ENCODE measurements at places on chromosomes 4 and X.

GRCh38 chr4:147724468-147725201 is 7.3 kb upstream of the ARHGAP10 start:
- no peak for DNase-seq

GRCh38 chr4:6275898-6276806 is 6.5 kb downstream of the WFS1 start:
- DNase-seq, result no peak

- no peak for DNase-seq
These were observed 162.0 kb downstream of the RNF150 start for GRCh38 chr4:140971077-140971792.

DNA sequence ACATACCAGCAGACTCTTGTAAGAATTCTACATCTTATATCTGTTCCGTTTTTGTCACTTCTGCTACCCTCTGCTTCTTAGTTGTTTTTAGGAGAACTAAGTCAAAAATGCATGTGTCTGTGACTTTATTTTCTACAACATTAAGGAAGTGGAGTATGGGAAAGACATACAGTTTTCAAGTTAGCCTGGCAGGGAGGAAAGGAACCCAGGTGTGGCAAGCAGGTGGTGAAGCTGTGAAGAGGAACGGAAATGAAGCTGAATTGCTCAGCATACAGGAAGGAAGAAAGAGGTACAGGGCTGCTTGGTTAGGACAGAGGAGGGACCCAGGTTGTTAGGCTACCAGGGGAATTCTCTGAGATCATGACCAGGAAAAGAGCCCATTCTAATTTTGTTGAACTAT is 9.4 kb downstream of the GPRIN3 start:
- DNase-seq, result peak; percentile 75

DNA sequence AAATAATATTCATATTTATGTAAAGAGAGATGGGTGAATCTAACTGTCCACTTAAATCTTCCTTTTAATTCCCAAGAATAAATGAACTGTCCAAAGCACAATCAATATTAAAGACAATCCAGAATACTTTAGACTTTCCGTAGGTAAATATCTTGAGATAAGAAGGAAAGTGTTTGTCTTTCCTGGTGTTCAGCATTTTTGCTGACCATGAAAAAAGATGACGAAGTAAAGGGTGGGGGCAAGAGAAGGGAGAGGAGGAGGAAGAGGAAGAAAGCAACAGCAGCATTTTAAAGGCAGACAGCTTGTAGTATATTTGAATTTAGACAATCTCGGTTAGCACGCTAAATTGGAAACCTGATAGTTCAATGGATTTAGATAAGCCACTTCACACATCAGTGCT is 498.2 kb downstream of the KCNIP4 start:
- DNase-seq, result no peak

GRCh38 chr4:55183926-55184599 is 58.7 kb upstream of the KDR start:
- DNase-seq, result no peak

GRCh38 chrX:69618803-69619202 is 2.9 kb downstream of the EDA start:
- peak; percentile 24 for DNase-seq

DNA sequence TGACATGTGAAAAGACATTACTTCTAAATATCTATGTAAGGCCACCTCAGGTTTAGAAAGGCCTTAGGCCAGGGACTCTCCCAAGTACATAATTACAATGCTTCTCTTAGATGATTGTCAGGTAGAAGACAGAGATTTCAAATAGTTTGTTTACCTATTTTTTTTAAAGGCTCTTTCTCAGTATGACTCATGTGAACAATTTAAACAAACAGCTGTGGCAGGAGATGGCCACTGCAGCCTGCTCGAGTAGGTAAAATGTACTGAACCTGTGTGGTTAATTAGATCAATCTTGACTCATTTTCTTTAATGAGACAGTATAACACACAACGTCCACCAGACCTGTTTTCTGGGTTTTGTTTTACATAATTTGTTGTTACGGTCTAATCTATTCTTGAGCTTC is 50.2 kb downstream of the LEF1 start:
- peak; percentile 50 for DNase-seq

GRCh38 chr4:151808120-151808529 is 47.3 kb upstream of the GATB start:
- no peak for DNase-seq

GRCh38 chrX:47623540-47624027 is 3.9 kb upstream of the SYN1 start:
- no peak for DNase-seq

DNA sequence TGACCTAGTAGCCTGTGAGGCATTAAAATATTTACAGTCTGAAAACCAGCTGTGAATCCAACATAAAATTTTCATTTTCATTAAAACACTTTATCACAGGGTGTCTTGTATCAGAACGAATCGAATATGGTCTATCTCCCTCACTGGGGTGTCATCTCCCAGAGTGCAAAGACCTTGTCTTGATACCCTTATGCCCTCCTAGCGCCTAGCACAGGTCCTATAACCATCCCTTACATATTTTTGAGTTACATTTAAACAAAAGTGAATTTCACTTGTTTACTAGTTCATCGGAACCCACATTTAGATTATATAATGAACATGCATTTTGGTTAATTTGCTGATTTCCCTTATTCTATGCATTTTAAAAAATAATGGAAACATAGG is 14.0 kb downstream of the DIPK2B start:
- no peak for DNase-seq

GRCh38 chrX:4588466-4588865 is 875.0 kb upstream of the PRKX start:
- no peak for DNase-seq

GRCh38 chr4:16636912-16637630 is 261.4 kb downstream of the LDB2 start:
- DNase-seq, result no peak

DNA sequence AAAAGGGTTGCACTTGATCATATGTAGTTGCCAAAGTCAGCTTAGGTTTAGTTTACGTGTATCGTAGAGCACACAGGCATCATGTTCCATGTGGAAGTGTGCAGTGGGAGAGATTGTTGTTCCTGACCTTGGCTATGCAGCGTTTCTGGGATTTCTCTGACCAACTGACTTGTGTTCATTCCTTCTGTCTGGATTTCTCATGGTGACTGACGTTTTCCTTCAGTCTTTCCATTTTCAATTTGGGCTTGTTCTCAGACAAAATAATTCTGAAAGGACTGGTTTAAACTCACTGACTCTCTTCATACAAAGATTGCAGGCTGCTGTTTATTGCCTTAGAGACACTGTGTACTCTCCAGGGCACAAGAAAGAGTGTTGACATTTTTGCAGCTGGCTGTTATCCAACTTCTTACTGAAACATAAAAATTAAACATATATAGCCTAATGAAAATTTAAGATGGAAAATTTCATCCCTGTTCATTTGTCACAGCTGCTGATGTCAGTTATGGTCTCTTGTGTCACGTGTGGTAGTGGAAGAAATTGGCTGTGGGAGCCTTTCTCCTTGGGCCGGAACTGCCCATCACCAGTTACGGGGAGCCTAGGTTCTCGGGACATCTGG is 95.4 kb downstream of the TNIP2 start:
- no peak for DNase-seq

DNA sequence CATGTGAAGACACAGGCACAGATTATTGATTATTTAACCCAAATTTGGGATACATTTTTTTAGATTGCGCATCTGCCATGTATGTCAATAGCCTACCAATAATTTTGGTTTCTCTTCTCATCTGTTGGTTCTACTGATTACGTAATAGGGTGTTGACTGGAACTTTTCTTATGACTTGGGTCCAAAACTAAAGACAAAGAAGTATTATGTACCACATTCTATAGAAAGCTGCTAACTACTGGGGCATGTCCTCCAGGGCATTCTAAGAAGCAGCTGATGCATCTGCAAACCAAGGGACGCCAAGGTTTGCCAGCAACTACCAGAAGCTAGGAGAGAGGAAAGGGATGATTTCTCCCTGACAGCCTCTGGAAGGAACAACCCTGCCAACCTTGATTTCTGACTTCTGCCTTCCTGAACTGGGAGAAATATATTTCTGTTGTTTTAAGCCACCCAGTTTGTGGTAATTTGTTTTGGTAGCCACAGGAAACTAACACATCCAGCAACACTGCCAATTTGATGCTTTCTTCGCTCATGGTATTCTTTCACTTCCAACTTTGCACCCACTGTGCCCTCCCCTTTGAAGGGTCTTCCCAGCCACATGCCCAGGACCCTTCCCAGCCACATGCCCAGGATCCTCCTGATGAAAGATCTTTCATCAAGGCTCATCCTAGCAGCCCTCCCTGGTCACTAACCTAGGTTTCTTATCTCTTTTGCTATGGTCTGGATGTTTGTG is 15.9 kb upstream of the TLR1 start:
- no peak for DNase-seq

GRCh38 chr4:124066595-124066994 is 645.9 kb downstream of the ANKRD50 start:
- no peak for DNase-seq

DNA sequence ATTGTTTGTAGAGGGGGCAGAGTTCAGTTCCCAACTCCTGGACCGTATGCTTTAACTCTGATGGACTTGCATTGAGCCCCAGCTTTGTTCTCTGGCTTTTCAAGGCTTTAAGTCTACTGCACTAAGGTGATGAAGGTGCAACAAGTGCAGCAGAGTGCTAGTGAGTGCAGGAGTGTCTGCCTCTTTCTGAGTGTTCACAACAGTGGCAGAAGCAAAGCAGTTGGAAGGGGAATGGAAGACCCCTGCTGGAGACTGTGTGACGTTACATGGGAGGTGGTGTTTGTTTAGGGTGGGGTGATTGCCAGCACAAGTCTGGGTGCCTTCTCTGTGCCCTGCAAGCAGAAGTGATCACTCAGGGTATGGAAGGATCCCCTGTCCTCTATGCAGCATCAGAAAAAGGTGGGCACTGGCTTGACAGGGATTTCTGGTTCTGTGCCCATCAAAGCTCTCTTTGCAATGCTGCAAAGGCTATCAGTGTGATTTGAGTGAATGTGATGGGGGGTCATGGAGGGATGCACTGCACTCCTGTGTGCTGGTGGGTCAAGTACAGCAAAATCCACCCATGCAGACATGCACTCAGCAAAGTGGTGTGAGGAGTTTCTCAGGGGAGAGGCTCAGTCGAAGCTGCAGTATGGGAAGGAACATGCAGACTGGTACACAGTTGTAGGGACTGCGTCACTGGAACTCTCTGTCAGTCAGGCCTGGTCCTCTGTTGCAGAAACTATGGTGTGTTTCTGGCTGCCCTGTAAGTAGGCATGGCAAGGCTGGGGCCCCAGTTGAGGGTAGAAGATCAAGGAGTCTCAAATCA is 70.9 kb upstream of the UGT2B7 start:
- no peak for DNase-seq

DNA sequence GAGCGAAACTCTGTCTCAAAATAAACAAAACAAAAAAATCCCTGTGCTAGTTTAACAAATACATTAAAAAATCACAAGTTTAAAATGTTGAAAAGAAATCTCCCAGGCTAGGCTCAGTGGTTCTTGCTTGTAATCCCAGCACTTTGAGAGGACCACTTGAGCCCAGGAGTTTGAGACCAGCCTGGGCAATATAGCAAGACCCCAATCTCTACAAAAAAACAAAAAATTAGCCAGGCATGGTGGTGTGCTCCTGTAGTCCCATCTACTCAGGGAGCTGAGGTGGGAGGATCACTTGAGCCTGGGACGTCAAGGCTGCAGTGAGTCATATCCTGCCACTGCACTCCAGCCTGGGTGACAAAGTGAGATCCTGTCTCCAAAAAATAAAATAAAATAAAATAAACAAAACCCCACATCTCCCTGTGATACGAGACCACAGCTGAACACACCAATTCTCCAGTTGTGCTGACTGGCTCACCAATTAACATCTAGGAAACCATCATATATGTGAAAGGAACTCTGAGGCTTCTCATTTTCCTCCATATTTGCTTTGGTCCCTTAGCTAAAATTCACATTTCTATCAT is 7.3 kb downstream of the RPS4X start:
- DNase-seq, result no peak

- DNase-seq, result peak; percentile 92
These were observed 5.7 kb downstream of the CD99 start for GRCh38 chrX:2696698-2697215.

GRCh38 chr4:137674066-137674465 is 141.8 kb upstream of the PCDH18 start:
- no peak for DNase-seq

GRCh38 chrX:21661316-21661715 is 3.2 kb upstream of the KLHL34 start:
- no peak for DNase-seq

GRCh38 chr4:187059895-187060294 is 336.2 kb upstream of the FAT1 start:
- no peak for DNase-seq

GRCh38 chrX:11460347-11460746 is 167.1 kb downstream of the AMELX start:
- no peak for DNase-seq

- no peak for DNase-seq
These were observed 148.0 kb upstream of the NPY2R start for GRCh38 chr4:155060419-155060818.

DNA sequence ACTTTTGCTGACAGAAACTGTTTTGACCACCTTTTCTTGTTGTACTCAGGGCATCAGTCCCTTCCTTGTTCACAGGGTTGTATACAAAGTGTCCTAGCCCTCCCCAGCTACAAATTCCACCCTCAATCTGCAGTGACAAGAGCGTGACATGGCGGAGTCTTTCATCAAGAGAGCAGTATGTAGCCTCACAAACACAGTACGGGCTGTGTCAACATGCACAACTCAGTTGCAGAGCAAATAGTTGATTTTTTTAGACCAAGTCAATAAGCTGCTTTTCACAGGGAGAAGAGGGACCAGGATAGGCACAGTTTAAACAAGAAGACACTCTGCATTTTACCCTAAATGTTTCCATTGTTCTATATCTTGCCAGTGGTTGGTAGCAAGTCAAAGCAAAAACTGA is 8.6 kb upstream of the HS6ST2 start:
- DNase-seq, result no peak

GRCh38 chr4:65865489-65865888 is 195.2 kb upstream of the EPHA5 start:
- no peak for DNase-seq

DNA sequence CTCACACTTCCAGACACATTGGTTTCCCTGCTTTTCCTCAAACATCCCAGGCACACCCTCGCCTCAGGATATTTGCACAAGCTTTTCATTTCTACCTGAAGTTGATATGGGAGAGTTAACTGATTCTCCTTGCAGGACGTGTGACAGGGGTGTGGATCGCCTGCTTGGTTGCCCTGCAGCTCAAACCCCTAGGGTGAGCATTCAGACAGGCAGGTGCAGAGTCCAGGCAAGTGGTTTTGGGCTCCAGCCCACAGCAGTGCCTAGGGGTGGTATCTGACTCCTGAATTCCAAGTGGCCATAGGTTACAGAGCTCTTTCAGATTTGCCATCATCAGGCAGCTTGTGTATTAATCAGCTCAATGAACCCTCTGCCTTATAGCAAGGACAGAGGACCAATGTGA is 1104.2 kb upstream of the IGFBP7 start:
- DNase-seq, result no peak

GRCh38 chr4:20552004-20552403 is 148.3 kb upstream of the PACRGL start:
- no peak for DNase-seq

Data from activated CD4-positive, alpha-beta T cell treated with anti-CD3 and anti-CD28 coated beads, Interleukin-2, Interleukin-4, amounts not matched to agents 100 ng/mL and 50 ng/mL, durations not matched to agents 16 hours and 8 hours (primary cell).